Stimulated activated CD4-positive, alpha-beta T cell treated with anti-CD3 and anti-CD28 coated beads, TNF-alpha, amount 100 ng/mL, for 1 hour (primary cell): ENCODE measurements at places on chromosomes 16 and 17.

DNA sequence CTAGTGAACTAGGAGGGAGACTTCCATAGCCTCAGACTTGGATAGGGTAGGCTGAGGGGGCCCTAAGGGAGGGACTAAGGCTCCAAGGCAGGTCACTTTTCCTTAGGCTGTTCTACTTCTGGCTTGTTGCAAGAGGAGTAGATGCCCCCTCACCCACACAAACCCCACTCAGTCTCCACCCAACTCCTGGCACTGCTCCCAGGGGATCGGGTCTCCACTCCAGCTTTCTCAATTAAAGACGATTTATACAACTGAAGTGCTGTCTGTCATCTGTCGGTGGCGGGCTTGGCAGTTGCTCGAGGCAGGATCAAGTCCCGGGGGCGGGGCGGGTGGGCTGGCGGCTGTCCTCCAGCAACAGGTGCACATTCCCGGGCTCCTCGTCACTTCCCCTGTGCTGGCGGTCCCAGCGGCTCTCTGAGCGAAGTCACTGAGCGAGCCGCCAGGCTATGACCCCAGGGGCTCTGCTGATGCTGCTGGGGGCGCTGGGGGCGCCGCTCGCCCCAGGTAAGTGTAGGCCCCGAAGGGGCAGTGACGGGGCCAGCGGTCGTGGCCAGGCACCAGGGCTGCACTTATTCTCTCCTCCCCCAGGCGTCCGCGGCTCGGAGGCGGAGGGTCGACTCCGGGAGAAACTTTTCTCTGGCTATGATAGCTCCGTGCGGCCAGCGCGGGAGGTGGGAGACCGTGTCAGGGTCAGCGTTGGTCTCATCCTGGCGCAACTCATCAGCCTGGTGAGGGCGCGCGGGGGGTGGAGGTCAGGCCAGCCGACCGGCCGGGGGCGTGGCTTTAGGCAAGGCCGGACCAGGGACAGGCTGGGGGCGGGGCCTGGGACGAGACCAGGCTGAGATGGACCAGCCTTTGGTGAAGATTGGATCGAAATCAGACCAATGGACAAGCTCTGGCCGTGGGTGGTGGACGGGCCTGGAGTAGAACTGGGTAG lies at the start of gene CHRNB1:
TSS of gene CHRNB1 (plus strand) at position 380 of the 937 bp plus-strand sequence. CDS start at position 447, 67 bp downstream.
- DNase-seq: no peak

- DNase-seq: no peak
These were observed 8.3 kb downstream of the ABAT start for GRCh38 chr16:8682551-8683259.

- DNase-seq: no peak
These were observed 34.5 kb downstream of the TNFRSF13B start for GRCh38 chr17:16937431-16937830.

GRCh38 chr17:79936641-79937381 lies 97.6 kb upstream of the CBX4 start:
- DNase-seq: no peak

- DNase-seq: no peak
These were observed 145.6 kb upstream of the MYOCD start for GRCh38 chr17:12519956-12520594.

GRCh38 chr17:80153004-80153403 lies 6.1 kb upstream of the EIF4A3 start:
- DNase-seq: no peak

GRCh38 chr16:53024045-53024444 lies 28.7 kb downstream of the CHD9NB start:
- no peak for DNase-seq

- DNase-seq: no peak
These were observed 160.0 kb downstream of the ZNF423 start for GRCh38 chr16:49695782-49696413.

- no peak for DNase-seq
These were observed 5.8 kb downstream of the ASB16 start for GRCh38 chr17:44176257-44176656.

GRCh38 chr16:86866986-86867722 lies 288.8 kb downstream of the FOXL1 start:
- DNase-seq: no peak

- DNase-seq: no peak
These were observed 129.4 kb downstream of the TANC2 start for GRCh38 chr17:63095459-63095858.

DNA sequence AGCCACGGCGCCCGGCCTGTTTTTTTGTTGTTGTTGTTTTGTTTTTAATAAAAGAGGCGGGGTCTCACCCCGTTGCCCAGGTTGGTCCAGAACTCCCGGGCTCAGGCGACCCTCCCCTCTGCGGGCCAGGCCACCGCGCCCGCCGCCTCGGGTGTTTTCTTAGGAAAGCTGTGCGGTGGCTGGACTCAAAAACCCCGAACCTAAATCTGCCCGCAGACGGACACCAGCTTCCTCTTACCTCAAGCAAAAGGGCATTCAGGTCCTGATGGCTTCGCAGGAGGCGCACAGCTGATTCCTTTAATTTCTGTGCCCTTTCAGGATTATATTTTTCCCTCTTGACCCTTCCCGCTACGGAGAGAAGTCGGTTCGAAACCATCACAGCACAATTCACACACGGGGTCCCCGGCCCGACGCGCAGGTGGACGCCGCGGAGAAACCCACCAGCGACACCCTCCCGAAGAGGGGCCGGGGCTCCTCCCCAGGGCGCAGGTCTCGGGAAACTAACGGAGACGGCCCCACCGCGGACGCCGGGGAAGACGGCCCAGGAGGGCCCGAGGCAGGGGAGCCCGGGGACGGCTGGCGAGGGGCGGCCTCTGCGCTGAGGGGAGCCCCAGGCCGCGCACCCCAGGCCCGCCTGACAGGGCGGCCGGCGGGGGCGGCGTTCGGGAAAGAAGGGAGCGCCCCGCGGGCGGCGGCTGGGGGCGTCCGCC lies 653 bp downstream of the FANCA start:
- no peak for DNase-seq

GRCh38 chr16:68287276-68288251 lies 23.2 kb downstream of the SLC7A6OS start:
- no peak for DNase-seq

- no peak for DNase-seq
These were observed 36.3 kb downstream of the PITPNC1 start for GRCh38 chr17:67413388-67413787.

DNA sequence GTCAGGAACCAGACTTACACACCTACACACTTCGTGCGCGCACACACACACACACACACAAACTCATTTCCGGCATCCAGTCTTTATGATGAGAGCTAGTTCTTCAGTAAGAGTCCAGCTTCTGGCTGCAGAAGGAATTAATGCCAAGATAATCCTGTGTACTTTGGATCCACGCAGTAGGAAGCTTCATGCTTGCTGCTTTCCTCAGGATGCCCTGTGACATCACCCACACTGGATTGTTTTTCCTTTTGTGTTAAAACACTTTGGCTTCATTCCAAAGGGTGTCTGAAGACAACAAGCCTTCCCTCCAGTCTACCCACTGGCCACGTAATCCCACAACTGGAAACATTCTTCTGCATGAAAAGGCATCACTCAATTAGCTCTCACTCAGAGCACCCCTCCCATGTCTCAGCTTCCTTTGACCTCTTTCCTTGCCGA lies 35.4 kb downstream of the KCNJ16 start:
- DNase-seq: no peak

DNA sequence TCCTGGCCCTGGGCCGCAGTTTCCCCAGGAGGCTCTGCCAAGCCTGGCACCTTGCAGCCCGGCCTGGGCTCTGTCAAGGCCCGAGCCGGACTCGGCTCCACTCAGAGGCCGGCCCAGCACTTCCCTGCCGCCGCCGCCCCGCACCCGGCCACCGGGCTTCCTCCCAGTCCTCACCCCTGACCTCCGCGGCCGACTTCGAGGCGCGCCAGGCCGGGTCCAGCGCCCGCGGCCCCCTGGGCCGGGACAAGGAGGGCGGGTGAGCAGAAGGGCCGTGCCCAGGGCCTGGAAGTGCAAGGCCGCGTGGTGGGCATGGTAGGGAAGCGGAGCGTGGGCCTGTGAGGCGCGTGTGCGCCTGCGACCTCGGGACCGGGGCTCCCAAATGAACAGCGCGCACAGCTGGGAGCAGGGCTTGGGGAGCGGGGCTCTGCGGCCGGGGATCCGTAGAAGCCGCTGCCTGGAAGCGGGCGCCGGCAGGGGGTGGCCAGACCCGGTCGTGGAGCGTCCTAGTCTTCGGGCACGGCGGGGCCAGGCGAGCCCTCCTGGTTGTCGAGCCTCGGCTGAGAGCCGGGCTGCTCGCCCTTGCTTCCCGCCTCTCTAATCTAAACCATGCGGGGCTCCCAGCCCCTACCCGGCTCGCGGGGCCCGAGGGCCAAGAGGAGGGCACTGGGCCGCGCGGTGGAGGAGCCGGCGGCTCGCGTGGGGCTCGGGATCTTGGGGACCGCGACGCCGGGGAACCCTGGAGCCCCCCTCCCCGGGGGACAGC lies 503 bp upstream of the TBX4 start:
- DNase-seq: no peak

DNA sequence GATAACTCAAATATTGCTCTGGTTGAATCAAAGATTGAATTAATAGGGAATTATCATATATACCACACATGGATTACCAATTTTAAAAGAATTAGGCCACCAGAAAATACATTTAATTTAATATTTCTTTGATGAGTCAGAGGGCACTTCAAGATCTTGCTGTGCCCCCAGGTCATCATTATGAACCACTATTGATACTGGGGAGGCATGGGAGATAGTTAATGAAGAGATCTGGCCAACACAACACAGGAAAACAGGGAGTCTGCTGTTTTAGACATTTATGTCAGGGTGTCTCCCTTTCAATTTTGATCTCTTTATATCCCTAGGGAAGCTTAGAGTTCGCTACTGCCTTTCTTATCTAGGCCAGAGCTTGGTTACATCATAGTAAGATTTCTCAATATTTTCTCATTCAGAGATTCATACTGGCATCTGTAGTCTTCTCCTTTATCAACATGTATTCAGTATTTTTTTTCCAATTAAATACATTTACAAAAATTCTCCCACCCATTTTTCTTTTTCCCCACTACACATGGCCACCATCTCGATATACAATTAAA lies 158.3 kb upstream of the ZFHX3 start:
- DNase-seq: no peak

- DNase-seq: no peak
These were observed 25.3 kb downstream of the CLEC16A start for GRCh38 chr16:10969615-10970014.

- DNase-seq: no peak
These were observed 10.4 kb downstream of the CARD14 start for GRCh38 chr17:80180192-80180591.
